ENCODE measurements at places on chromosomes 12 and 14. TPM values are rescaled to one million over a fixed set of nuclear protein-coding genes. Genes with fewer than 3 reads are reported as not detected.

The VTI1B gene
- total RNA-seq, result 108 TPM

The PTPRQ gene
- 0.68 TPM for total RNA-seq

The OR6C65 gene
- not detected for total RNA-seq

The KRR1 gene
- total RNA-seq, result 70.9 TPM

The LRTM2 gene
- not detected for total RNA-seq

The SUOX gene
- total RNA-seq, result 58.5 TPM

GRCh38 chr14:93464271-93464670 lies 33.5 kb downstream of the UNC79 start:
- DNase-seq, result no peak

DNA sequence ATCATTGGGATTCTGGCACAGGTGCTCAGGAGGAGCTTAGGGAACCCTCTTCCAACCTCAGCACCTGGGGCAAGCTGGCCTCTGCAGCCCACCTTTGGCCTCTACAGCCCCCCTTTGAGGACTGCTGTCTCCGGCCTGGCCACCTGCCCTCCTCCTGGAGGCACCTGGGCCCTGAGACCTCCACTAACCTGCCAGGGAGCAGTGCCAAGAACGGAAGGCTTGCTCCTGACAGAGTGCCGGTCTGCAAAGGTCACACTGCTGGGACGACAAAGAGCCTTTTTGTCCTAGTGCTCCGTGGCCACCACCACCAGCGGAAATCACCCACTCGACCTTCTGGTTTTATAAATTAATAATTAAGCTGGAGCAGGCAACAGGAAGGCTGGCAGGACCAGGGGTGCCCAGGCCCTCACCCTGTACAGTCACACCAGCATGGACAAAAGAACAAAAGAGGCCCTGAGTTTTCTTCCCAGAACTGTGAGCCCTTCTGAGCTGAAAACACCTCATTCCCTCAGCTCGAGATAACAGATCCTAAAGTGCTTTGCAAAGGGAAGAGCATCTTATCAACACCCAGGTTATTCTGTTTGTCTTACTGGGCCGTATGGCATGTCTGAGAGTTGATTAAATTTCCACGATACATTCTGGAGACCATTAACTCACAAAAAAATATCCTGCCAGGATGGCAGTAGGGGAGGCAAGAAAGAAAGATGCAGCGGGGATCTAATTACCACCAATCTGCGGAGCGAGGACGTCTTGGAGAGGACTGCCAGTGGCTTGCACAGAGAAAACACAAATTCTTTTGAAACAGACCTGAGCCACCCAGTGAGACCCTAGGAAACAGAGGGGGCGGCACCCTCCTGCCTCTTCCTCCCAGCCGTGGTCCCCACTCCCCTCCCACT lies 8.2 kb downstream of the TESC start:
- no peak for DNase-seq

- DNase-seq, result no peak
These were observed 333.4 kb upstream of the TBX3 start for GRCh38 chr12:115017346-115017745.

DNA sequence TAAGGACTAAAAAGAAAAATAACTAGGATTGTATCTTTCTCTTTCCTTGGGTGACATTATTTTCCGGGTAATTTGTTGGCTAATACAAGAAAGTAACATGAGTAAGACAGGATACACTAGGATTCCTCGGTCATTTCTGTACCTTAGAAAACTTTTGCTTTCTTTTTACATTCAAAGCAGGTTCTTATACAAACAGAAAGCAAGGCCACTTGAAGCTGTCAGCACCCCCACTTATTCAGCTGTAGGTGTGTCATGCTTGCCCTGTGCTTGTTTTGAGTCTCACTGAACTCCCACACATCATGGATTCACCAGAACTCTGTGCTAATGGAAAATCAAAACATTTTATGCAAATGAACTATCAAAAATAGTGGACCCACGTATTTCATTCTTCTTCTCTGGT lies 266.8 kb upstream of the CLEC14A start:
- DNase-seq, result no peak

DNA sequence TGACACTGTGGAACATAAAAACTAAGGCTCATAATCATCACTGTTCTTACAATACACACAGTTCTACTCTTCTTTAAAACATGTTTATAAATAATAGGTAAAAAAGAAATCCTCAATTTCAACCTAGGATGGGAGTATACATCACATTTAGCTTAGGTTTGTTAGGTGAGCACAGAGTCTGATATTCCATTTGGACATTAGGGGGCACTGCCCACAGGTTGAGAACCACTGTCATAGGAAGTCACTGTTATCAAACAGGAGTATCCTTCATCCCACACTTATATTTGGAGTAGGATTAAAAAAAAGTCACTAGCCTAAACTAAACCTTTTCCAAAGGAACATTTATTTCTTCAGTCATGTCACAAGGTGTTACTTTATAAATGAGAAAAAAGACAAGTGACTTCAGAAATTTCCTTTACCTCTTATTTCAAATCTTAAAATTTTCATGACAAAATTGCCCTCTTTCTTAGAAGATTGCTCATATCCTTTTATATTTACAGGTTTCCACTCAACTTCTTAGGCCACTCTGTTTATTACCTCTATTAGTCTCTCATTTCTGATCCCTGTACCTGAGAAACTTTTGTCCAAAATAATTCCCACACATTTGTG lies 240.6 kb downstream of the CPNE8 start:
- DNase-seq, result no peak

GRCh38 chr12:46459111-46459510 lies 86.5 kb upstream of the SLC38A2 start:
- DNase-seq, result no peak

- DNase-seq, result no peak
These were observed 99.9 kb downstream of the RAD51B start for GRCh38 chr14:67919259-67920032.

- DNase-seq, result no peak
These were observed 7.6 kb downstream of the RPS6KL1 start for GRCh38 chr14:74915426-74915825.

DNA sequence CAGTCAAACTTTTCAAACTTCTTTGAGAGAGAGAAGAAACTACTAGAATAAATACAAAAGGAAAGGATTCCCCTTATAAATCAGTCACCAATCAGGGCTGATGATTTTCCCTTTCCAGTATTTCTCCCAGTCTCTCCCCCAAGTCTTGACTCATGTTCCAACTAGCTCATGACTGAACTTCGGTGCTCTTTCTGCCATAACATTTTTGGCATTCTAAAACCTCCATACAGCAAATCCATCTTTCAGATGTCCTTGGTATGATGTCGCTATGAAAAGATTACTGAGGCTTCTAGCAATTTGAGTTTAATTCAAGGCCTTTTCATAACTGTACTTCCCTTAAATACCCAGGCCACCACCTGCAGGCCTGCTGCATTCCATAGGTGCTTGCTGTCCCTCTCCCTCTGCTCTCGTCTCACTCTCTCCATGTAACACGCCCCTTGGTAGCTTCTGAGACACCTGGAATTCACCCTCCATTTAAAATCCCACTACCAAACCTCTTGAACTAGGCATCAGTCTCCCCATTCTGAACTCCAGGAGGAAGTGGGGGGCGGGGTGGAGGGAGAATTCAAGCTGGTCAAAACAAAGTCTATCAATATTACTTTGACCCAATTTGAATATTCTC lies 2.4 kb downstream of the PRKD1 start:
- no peak for DNase-seq

DNA sequence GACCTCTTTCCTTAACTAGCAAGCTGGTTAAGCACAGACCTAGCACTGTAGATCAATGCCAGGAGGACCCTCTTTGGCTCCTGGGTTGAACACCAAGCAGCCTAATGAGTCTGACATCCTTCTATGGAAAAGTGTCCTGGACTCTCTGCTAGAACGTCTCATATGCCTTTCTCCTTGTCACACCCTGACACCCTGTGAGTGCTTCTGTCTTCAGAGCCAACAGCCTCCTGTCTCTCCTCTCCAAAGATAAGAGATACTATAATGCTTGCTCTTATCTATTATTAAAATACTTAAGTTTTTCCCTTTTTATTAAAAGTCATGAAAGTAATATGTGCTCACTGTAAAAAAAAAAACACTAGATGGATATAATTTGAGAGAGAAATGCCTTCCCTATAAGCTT lies 222.7 kb downstream of the FOXN3 start:
- DNase-seq, result no peak

DNA sequence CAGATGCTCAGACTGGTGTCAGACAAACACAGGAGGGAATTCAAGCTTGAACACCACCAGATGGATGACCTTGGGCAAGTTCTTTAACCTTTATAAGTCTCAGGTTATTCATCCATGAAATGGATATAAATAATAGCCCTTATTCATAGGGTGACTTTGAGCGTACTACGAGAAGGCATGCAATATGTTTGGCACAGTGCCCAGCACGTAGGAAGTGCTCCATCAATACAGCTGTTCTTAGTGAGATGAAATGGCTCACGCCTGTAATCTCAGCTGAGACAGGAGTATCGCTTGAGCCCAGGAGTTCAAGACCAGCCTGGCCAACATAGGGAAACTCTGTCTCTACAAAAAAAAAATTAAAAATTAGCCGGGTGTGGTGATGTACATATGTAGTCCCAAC lies 84.8 kb upstream of the FICD start:
- DNase-seq, result no peak

All from ureter (tissue), 1 donor.